GDM1 (cell line): ENCODE measurements at places on chromosomes 13 and 19.

DNA sequence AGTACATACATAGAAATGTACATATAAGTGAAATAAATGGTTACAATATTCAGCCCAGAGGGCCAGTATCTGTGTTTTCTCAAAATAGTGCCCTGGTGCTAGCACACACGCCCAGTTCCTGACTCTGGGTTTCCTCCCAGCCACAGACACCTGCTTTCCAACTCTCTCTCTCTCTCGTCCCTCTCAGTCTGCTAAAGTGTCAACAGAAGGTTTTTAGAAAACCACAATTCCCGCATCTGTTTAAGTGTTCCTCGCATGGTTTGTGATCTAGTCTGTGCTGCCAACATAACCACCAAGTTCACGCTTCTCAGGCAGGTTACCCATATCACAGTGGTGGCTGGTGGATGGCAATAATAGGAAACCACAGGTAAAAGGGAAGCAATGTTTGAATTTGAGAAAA, 17.8 kb upstream of the UPF3A start:
- DNase-seq = peak; percentile 55

DNA sequence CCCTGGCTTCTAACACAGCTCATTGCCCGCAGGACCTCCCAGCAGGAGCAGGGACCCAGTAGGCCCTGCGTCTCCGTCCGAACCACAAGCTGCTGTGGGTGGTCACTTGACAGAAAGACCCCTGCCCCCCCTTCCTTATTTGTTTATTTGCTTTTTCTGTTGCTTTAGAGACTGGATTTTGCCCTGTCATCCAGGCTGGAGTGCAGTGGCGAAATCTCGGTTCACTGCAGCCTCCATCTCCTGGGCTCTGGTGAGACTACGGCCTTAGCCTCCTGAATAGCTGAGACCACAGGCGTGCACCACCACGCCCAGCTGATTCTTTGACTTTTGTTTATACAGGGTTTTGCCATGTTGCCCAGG, 7.6 kb upstream of the PTBP1 start:
- no peak for DNase-seq

DNA sequence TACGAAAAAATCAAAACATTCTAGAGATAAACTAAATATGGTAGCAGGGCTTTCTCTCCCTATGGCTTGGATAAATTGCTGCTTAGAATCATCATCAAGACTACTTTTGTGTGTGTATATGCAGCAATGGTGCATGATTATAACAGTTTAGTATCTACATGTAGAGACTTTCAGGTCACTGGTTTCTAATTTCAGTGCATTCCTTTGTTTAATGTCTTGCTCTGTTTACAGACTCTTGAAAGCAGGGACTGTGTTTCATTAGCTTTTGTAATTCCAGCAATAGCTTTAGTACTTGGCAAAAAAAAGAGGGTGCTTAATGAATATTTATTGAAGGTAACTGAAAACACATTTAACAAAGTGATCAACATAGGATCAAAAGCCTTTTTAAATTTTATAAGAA, 420.7 kb downstream of the PCDH9 start:
- DNase-seq = no peak

DNA sequence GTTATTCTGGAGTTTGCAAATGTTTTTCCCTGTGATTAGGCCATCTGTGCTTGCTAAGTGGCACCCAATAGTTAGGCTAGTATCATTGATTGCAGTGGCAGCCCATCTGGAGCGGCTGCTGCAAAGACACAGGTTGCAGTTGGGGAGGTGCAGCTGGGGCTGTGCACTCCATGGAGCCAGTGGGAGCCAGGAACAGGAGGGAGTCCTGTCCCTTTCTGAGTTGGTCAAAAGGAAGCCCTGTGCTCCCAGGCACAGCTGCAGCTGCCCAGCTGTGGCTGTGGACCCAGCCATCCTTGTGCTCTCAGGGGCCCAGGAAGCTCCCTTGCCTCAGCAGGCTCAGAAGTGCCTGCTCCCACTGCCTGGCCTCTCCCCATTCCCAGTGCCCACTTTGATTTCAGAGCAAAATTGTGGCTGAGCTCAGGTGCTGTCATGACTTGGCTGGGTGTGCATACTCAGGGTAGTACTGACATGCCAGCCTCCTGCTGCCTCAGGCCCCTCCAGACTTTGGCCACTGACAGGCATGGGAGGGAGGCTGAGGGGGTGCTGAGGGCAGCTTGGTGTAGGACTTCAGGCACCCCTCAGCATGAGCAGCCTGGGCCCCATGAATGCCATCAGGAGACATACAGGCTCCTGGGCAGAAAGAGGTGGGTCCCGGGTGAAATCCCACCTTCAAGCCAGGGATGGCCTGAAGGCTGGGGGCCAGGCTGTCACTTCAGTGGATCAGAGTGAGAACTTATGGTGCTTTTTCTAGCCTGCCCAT, 270.6 kb downstream of the PCDH20 start:
- no peak for DNase-seq

DNA sequence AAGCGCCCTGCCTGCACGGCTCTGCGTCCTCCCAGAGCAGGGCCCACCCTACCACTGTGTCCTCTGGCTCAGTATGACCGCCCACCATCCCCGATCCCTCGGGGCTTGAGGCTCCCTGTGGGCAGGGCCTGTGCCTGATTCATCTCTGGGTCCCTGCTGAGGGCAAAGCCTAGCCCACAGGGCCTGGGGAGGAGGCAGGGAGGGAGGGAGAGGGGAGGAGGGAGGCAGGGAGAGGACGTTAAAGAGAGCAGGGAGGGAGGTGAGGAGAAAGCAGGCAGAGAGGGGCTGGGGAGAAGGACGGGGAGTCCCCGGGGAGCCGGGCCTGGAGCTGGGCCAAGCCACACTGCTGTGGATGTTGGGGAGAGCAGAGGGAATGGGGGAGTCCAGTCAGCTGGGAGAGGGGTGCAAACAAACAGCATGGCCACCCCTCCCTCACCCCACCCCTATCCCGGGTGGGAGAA, 4.0 kb upstream of the ERFL start:
- no peak for DNase-seq

GRCh38 chr13:87057807-87058520, 613.2 kb upstream of the SLITRK5 start:
- DNase-seq = no peak

DNA sequence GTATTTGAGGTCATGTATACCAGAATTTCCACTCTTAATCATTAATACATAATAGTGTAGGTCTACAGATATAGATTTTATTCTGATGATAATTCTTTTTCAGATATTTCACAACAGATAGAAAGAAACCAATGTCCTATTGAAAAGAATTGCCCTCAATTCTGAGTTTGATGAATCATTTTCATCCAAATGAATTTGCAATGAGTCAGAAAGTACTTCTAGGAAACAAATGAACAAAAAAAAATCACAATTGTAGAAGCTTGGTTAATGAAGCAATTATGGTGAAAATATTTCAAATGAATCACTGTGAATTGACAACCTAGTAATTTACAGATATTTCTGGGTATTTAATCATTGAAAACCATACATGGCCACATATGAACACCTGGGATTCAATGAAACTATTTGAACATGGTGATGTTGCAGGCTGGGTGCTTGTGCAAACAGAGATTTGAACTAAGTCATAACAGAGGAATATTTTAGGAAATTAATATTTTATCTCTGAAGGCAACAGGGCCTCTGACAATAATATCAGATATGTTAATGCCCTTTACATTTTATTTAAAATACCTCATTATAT, 360.9 kb downstream of the SLITRK5 start:
- DNase-seq = no peak

DNA sequence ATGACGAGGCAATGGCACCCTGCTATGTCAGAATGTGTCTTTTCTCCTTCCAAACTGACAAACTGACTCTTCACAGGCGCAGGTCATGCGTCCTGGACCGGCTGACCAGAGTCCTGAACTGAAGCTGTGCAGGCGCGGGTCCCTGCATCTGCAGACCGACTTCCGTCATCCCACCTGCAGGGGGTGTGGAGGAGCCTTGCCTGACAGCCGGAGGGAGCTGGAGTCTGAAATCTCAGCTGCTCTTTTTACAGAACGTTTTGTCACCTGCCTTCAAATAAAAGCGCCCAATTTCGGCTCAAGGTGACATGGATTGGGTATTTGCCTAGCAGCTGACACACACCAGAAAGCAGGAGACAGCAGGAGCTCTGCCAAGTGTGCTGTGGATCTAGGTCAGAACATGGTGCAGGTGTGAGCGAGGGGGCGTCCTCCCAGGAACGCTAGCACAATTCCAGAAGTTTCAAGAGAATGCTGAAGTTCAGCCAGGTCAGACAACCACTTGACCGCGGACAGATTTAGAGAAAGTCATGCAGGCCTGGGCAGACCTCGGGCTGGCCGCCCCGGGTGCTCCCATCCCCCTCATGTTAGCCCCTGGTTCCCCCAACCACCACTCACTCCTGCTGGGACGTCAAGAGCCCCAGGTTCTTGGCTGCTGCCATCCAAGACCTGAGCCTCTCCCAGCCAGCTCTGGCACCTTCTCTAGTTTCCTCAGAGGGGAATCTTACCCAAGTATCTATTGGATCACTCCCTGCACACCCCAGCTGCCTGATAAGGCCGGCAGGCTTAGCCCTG, 32.8 kb downstream of the ELL start:
- peak; percentile 5 for DNase-seq

DNA sequence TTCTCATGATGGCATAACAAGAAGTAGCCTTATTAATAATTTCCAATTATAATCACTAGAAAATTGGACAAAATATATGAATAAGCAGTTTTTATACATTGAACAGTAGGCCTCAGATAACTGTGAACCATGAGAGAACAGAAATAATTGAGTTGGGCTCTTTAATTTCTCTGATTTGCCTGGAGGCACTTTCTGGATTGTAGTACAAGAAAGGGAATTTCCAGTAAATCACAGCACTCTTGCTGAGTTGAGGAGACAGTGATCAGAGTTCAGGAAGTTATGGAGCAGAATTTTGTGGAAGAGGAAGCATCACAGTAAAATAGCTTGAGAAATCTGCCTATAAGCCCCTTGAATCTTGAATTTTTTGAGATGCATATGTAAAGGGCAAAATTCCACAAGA, 216.2 kb downstream of the MAB21L1 start:
- no peak for DNase-seq

GRCh38 chr13:27147530-27148170, 24.0 kb downstream of the USP12 start:
- DNase-seq = no peak

- DNase-seq = no peak
Observed at GRCh38 chr19:38819231-38819920, 6.6 kb upstream of the LGALS4 start.

DNA sequence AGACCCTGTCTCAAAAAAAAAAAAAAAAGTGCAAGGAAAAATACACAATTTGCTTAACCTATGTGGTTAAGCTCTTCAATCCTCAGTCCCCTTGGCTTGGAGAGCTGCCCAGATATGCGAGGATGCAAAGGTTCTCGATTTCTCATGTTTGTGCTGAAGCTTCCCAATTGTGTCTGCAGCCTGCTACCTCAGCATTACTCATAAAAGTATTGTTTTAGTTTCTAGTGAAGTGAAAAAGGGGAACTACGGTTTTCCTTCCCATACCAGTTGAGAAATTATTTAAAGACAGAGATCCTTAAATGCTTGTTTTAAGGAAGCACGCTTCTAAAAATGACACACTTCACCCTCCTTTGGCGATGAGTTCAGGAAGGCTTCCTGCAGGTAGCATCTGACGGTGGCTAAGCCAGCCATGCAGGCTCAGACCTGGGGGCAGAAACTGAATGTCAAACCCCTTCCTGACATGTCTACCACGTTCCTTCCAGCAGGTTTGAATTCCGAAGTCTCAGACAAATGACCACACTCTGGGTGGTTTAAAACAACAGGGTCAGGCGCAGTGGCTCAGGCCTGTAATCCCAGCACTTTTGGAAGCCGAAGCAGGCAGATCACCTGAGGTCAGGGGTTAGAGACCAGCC, 47.9 kb downstream of the RUBCNL start:
- DNase-seq = peak; percentile 84

DNA sequence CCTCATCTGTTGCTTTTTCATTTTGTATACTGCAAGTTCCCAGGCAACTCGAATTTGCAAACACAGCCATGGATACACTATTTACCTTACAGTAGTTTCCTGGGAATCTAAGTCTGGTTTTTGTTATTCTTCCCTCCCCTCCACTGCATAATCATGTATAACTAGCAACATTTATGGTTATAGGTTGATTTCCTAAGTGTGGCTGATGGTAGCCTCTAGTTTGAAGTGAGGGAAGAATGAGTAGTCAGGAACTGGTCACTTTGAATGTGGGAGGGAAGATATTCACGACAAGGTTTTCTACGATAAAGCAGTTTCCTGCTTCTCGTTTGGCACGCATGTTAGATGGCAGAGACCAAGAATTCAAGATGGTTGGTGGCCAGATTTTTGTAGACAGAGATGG, at the start of gene KCNRG:
Gene KCNRG, plus strand, starts transcription at position 187 of the 400 bp plus-strand sequence. Its CDS starts 50 bp downstream, at position 237.
- no peak for DNase-seq

GRCh38 chr13:35702316-35702715, 225.8 kb upstream of the MAB21L1 start:
- no peak for DNase-seq

DNA sequence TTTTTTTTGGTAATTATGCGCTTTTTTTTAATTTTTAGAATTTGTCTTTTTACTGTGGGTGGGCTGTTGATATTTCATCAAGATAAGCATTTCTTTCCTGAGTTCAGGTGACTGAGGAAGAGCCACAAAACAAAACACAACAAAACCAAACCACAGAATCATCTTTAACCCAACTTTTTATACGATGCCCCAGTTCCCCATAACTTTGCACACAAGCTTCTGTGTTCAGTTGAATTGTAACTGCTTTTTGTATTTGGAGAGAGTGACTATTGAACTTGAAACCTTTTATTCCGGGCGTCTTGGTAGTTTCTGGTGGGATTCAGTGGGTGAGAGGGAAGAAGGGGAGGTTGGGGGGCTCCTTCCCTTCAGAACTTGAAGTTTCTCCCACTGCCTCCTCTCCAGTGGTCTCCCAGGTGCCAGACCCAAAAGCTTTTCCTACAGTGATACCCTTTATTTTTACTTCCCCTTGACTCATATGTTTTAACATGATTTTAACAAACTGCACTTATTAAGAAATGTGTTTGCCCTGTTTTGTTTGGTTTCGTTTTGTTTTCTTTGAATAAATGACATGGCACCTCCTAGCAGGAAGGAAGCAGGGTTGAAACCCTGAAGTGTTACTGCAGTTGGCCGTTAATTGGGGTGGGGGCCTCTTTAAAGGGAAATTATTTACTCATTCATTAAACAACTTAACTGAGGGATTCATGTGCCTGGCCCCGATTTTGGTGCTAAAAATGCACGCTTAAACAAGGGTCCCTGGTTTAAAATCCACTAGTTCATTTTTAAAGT, 2.7 kb upstream of the CCDC97 start:
- no peak for DNase-seq

GRCh38 chr13:94878602-94879165, 166.3 kb upstream of the SOX21 start:
- no peak for DNase-seq

GRCh38 chr13:113887700-113888201, 23.9 kb upstream of the GAS6 start:
- DNase-seq = no peak
